Mucosa of descending colon (tissue), 3 donors: ENCODE measurements at places on chromosomes 3 and 15. TPM values are rescaled to one million over a fixed set of nuclear protein-coding genes. Genes with fewer than 3 reads are reported as not detected.

The OXTR gene
- total RNA-seq, result 0.52 TPM

The GOLGA8O gene
- 1.5 TPM for total RNA-seq

The BTBD1 gene
- total RNA-seq, result 50.9 TPM

The ATP8B4 gene
- 7.4 TPM for total RNA-seq

The MESD gene
- total RNA-seq, result 24.5 TPM

The SMAD6 gene
- 18.5 TPM for total RNA-seq

The WNT5A gene
- total RNA-seq, result 5.9 TPM

The CYP1A1 gene
- total RNA-seq, result 0.13 TPM

The STX19 gene
- total RNA-seq, result 18.9 TPM

The LDHAL6B gene
- not detected for total RNA-seq

The RAD51 gene
- total RNA-seq, result 2.9 TPM

GRCh38 chr15:59340325-59340724 lies 32.3 kb downstream of the MYO1E start:
- DNase-seq, result no peak

DNA sequence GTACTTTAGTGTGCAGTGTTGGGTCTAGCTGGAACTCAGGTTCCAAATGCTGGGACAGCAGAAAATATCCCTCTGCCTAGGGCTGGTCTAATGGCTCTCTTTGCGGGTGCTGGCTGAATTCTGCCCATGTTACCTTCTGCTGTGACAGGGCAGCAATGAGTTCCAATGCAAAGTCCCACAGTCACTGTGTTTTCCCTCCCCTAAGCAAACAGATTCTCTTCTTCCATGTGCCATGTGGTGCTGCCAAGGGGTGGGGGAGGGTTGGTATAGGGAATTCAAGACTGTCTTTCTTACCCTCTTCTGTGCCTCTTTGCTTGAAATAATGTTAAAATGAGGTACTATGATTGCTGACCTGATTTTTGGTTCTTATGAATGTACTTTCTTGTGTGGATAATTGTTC lies 229.6 kb downstream of the GBE1 start:
- DNase-seq, result no peak

DNA sequence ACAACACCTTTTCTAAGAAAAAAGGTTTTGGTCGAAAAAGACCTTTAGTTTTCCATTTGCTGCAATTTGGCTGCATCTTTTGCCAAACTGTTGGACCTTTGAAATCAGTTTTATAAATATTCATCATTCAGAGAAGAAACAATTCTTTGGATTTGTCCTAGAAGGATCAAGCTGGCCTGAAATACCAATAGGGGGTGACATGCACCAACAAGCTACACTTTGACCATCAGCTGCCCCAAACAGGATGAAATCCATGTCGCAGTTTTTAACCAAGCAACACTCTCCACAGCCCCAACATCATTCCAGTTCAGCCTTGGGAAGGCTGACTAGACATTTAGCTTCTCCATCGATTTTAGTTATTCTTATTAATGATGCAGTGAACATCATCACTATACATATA lies 9.8 kb downstream of the RPL15 start:
- DNase-seq, result no peak

GRCh38 chr3:98874602-98875249 lies 26.8 kb downstream of the DCBLD2 start:
- no peak for DNase-seq

DNA sequence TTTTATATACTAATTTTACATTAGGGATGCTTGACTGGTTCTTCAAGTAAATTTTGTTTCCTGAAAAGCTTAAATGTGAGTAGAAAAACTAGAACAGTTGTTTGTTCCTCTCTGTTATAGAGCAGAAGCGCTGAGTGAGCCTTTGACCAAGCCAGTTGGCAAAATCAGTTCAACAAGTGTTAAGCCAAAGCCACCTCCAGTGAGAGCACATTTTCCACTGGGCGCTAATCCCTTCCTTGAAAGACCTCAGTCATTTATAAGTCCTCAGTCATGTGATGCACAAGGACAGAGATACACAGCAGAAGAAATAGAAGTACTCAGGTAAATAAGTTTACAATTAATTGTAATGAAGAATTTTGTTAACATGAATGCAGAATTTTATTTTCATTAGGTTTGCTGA lies 14.6 kb downstream of the CAPN7 start:
- DNase-seq, result no peak

DNA sequence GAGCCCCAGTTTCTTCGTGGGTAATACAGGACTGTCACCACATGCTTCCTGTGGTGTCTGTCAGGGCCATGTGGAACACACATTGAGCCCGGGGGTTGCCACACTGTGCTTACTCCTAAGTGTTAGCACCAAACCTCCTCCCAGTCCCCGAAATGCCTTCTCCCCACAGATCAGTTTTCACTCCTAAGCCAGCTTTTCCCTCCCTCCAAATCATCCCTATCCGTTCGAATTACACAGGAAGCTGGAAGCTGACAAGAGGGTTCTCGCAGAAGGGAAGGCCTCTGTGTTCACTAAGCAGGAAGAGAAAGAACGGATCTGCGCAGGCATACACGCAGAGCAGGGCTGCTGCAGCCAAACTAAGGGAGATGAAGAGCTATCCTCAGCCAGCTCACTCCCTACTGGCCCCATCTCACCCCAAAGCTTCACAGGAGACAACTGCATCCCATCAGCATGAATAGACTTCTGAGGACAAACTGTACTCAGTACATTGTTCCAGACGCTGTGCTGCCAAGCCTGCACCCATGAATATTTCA lies 32.3 kb downstream of the XXYLT1 start:
- peak; percentile 37 for DNase-seq

DNA sequence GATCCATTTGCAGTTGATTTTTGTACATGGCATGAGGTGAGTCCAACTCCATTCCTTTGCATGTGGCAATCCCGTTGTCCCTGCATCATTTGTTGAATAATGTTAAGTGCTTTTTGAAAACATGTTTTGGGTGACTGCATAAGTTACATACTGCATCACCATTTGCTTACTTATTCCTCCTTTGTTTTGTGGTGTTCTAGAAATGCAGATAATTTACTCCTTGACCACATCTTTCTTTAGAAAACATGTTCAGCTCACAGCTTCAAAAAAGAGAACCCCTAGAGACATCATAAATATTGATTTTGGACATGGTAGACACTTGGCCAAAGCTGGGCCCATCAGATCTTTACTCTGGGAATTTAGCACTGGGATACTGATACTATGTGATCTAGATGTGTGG lies 135.3 kb upstream of the DAZL start:
- DNase-seq, result no peak

DNA sequence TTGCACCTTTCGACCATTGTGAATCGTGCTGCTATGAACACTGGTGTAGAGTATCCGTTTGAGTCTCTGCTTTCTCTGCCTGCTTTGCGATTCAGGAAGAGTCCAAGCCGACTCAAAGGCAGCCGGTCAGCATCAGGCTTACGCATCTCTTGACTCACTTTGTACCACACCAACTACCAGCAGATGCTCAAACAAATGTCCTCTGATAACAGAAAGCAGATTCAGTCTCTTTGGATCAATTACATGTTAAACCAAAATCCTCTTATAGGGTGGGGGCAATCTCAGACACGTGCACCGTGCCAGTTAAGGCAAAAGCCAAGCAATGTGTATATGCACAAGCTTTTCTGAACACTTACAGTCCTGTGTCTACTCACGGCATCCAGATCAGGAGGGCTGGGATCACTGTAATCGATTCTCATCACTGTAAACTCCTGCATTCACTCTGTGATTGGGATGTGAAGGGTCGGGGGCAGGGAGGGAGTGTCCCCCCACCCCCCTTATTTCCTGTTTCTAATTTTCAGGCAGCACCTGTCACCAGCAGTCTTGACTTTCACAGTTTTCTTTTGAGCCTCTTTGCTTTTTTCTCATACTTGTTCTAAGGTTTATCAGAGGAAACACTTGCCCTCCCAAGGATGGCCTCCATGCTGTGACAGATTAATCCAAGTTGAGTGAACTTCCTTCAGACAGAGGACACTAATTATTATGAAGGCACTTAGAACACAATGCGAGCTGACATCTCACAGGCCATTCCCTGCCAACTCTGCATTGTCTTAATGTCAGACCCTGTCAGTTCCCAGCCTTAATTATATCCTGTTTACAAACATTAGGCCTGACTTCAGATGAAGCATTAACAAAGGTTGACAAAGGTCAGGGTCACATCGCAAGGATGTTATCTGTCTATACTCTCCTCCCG lies 153.5 kb downstream of the MECOM start:
- no peak for DNase-seq

- no peak for DNase-seq
These were observed 20.6 kb downstream of the LRRK1 start for GRCh38 chr15:100939791-100940190.

GRCh38 chr15:34147371-34148140 lies 45.7 kb downstream of the PGBD4 start:
- DNase-seq, result no peak

DNA sequence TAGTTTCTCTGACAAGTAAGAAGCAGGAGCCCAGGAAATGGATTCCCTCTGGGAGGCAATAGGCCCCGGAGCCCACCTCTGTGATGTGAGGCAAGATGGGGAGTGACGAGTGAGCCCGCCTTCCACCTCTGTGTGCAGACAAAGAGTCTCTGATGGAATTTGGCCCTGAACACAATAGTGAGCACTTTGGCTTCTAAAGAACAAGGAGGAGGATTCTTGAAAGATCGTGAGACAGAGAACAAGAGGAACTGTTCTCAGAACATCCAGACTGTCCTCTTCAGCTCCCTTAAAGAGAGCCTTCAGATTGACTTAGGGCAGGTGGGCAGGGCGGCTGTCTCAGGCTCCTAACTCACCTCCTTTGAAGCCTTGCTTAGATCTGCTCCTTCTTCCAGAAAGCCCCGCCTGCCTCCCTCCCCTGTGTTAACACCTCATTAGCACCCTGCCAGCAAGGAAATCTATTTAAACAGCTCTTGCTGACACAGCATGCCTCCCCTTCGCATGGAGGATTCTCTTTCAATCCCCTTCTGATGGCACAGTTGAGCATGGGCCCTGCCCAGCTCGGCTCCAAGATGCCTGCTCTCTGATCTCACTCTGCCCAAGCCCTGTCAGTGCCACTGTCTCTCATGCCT lies 430.3 kb downstream of the NTRK3 start:
- no peak for DNase-seq

DNA sequence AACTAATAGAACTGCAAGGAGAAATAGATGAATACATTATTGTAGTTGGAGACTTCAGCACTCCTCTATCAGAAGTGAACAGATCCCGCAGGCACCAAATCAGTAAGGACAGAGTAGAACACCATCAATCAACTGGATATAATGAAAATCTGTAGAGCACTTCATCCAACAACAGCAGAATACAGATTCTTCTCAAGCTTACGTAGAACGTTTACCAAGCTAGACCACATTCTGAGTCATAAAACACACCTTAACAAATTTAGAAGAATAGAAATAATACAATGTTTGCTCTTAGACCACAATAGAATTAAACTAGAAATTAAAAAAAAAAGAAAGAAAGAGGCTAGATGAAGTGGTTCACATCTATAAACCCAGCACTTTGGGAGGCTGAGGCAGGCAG lies 70.7 kb upstream of the NEDD4 start:
- DNase-seq, result no peak

- no peak for DNase-seq
These were observed 16.1 kb downstream of the TNIK start for GRCh38 chr3:171444001-171444690.

DNA sequence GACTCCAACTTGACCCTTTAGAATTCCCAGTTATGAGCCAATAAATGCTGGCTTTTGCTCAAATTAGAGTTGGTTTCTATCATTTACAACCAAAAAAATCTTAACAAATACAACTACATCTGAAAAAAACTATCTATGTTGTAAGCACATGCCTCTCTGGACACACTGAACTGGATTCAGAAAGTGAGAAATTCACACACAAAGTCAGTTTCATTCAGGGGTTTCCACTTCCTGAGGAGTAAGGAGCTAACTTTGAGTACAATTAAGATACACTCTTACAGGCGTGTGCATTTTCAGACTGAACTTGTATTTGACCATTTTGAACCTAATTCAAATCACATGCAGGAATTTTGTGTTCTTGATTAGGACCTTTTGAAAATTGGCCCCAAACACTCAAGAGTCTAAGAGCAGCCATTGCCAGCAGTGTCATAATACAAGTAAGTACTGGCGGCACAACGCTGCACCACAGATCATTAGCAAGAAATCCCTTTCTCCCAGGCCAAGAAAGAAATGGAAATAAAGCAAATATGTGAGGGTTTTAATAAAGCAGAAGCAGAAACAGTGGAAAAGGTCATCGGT lies 31.2 kb downstream of the LINS1 start:
- DNase-seq, result no peak

GRCh38 chr3:128971421-128972100 lies 22.3 kb downstream of the CFAP92 start:
- peak; percentile 38 for DNase-seq

DNA sequence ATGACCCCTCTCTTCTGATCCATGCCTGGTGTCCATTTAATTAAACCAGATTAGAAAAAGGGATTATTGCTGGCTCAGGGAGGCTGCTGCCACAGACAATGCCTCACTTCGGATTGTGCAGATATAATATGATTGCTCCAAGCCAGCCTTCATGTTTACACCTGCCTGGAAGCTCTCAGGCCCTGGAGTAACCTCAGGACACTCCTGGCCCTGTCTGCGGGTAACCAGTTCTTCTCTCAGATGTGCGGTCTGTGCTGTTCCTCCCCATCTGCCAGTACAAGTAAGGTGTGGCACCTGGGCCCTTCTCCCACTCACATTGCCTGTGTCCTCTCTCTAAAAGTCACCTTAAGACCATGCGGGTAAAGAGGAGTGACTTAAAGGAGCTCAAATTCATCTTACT lies 8.8 kb upstream of the GOLGA8J start:
- no peak for DNase-seq

DNA sequence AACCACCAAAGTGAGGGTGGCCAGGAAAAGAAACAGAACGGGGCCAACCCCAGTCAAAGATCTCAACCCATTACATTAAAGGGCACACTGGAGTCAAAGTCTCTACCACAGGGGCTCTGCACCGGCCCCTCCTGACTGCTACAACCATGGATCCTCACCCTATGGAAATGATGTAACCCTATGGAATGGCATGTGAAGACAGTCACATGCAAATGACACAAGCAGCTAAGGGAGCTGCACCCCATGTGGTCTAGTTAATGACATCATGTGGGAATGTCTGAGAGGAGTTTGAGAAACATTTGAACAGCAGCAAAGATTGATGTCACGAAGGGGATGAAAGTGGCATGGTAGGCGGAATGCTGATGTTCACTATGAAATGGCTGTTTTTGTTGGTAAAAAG lies 298.2 kb upstream of the SLCO3A1 start:
- no peak for DNase-seq

DNA sequence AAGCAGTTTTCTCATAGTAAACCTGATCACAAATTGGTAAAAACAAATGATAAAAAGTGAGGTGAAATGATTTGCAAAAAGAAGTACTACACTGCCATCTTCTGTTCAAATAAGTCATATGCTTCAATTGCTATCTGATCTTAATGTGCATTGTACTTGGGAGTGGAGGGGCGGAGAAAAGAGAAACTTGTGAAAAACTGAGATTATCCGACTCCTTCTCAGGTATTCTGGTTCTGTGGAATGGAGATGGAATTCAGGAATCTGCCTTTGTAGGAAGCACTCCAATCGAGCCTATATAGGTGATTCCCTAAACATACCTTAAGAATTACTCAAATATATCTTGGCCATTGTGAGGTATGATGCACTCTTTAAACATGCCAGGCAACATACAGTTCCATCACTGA lies 180.6 kb downstream of the CHL1 start:
- DNase-seq, result no peak

- no peak for DNase-seq
These were observed 227.5 kb upstream of the MDFIC2 start for GRCh38 chr3:70539908-70540307.

- no peak for DNase-seq
These were observed 234.8 kb upstream of the GADL1 start for GRCh38 chr3:31129241-31129640.
